T47D (cell line): ENCODE measurements at places on chromosomes 1 and 21.

DNA sequence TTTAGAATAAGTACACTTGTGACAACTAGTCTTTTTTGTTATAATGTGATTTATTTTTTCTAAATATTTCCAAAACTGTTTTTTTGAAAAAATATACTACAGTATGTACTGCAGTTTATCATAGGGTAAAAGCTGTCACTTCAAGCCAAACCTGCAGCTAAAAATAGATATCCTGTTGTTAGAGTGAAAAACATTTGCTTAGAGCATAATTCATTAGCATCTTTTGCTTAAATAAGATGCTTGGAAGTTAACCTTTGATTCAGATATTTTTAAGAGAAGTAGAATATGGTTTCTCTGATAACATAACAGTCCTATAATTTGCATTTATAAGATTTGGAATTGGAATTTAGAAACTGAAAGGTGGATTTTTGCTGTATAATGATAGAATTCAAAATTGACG, 21.5 kb downstream of the PRKACB start:
- no peak for DNase-seq

GRCh38 chr21:41878831-41879189, 334 bp downstream of the PRDM15 start:
- peak; percentile 85 for DNase-seq

DNA sequence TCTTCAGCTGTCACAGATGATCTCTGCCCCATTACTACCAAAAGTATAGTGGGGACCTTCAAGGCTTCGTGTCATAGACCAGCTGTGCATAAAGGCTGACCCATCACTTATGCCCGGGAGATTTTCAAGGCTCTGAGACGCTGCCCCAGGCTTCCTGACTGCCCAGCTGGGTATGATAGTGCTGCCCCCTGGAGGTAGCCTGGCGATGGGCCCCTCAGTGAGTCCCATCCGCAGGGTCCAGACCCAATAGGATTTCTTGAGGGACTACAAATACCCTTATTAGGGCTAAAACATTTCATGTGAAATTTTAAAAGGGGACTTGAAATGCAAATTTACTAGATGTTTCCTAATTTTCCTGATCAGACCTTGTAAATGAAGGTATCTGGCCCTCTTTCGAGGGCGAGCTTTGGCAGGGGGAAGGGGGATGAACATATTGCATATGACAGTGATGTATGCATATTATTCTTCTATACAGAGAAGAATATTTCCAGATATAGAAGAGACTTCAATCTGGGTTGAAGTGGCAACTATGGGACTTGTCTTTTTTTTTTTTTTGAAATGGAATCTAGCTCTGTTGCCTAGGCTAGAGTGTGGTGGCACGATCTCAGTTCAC, 11.7 kb upstream of the FCMR start:
- DNase-seq, result no peak

DNA sequence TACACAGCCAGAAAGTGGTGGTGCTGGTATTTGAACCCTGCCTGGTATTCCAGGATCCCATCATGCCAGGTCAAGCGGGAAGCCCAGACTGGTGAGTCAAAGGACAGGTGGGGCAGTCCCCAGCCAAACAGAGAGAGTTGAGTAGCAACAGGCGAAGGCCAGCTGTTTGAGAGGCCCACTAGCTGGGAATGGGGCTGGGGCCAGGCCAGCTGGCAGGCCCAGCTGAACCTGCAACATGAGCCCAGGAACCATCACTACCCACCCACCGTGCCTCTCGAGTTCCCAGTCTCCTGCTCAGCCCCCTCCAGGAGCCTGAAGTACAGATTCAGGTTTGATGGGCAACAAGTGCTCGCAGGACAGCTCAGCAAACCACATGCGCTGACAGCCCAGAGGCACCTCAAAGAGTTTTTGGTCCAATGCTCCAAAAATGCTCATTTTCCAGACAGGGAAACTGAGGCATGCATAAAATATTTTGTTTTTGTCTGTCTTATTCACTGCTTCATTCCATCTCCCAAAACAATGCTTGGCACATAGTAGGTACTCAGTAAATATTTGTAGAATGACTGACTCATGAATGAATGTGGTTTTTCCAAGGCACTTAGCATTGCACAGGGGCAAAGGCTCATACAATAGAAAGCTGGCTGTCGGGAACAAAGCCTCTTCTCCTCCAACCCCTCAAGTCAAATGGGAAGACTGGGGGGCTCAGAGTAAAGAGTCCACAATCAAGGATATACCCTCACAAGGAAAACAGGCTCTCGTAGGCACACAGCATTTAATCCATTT, 42.5 kb upstream of the CLIC4 start:
- no peak for DNase-seq

GRCh38 chr21:42479582-42479981, 16.4 kb downstream of the RSPH1 start:
- DNase-seq, result no peak

GRCh38 chr1:230314142-230314470, 112.0 kb downstream of the PGBD5 start:
- no peak for DNase-seq

GRCh38 chr1:54180701-54181360, 19.0 kb downstream of the CYB5RL start:
- DNase-seq, result no peak

GRCh38 chr1:221987860-221988520, 246.1 kb upstream of the DUSP10 start:
- DNase-seq, result no peak

DNA sequence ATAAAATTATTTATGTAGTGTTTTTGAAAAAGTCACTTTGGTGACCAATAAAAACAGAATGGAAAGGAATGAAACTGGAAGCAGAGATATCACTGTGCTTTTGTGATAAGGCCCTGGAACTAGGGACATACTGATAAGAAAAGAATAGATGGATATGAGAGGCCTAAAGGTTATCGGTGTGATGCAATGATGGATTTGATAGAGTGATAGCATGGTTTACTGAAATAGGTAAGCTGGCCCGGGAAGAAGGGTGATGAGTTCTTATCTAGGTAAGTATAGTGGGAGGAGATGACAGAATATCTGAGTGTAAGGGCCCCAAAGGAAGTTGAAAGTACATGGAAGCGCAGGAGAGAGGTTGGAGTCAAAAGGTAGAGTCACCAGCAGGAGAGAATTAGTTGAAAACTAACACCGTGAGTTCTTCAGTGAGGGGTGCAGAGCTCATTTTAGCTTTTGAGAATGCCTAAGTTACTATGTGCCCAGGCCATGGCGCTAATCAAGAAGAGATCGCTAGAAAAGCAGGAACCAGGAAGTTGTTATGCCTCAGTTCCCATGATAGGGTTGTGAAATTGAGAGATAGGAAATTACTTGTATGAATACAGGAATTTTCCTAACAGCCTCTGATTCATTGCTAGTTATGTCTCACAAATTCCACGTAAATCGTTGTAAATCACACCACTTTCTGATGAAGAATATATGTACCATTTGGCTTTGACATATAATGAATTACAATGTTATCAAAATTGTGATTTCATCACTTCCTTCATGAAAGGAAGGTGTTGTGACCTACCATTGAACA, 115.3 kb downstream of the PLA2G4A start:
- no peak for DNase-seq

GRCh38 chr1:204102029-204102611, 29.2 kb downstream of the SOX13 start:
- no peak for DNase-seq

- DNase-seq, result peak; percentile 59
These were observed 953 bp upstream of the KPRP start for GRCh38 chr1:152756872-152757271.

- DNase-seq, result peak; percentile 76
These were observed 1.2 kb downstream of the GPR153 start for GRCh38 chr1:6259491-6260362.

DNA sequence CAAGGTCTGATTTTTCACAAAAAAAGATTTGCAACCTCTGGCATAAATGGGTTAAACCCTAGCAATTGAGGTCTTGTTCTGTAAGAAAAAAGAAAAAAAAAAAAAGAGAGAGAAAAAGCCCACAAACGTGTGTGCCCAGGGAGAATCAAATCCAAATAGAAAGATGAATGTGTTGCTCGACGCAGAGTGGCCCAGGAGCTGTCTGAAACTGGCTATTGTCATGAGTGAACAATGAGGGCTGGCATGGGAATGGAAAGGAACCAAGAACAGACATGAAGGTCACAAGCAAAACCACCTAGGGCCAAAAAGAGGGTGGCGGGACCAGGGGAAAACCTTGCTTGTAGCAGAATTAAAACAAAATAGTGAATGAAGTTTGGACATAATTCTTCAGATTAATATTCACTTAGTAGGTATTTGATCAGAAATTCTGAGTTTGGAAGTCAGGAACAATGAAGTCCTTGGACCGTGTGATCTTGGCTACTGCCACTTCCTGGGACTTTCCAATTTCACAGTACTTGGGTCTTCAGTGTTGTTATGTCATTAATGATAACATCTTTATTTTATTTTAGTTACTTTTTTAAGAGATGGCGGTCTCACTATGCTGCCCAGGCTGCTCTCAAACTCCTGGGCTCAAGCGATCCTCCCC, 3.1 kb downstream of the ENO1 start:
- no peak for DNase-seq

DNA sequence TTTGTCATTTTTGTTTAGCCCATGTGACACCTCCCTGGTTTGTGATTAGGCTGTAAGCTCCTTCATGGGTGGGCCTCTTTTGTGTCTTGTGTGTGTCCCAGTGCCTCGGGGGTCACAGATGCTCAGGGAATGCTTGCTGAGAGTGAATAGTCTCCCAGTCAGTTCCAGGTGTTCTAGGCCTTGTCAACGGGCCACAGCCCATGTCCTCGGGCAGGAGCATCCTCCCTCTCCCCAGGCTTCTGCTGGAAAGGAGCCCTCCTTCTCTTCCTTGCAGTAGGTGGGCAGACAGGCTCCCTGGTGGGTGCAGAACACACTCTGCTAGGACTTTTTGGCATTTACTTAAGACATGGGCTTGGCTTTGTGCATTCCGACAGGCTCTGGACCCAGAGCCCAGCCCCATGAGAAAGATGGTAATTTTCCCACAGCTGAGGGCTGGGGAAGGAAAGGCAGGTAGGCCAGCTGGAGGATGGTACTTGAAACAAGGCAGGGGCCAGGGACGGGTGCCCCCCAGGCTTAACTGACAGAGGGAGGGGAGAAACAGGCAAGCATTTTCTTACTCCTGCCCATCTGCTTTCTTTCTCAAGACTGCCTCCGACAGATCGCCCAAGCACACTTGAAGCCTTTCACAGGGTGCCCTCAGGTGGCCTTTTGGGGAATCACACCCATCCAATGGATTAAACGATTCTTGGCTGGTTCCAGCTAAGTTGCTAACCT, 7.1 kb upstream of the CPLANE2 start:
- DNase-seq, result peak; percentile 59

GRCh38 chr21:36459098-36459497, 20.8 kb downstream of the CLDN14 start:
- DNase-seq, result no peak

DNA sequence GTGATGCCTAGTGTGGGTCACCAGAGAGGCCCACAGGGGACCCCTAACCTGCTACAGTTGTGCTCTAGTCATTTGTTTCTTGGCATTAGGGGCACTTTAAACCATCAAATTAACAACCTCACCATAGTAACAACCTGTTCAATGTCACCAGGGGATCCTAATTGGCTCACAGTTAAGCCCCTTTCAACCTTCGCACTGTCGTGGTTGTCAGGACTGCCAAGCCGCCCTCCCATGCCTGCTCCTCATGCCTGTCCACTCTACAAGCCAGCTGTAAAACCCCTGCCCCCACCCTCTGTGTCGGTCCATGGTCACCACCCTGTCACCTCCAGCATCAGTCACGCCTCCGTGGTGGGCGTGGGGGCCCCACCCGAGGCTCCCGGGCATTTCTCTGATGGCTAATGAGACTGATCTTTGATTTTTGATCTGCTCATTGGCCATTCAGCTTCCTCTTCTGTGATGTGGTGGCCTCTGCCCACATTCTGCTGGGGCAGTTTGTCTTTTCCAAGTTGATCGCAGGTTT, 96.6 kb downstream of the WDR4 start:
- DNase-seq, result no peak

GRCh38 chr1:100624886-100625610, 87.1 kb downstream of the GPR88 start:
- DNase-seq, result no peak

DNA sequence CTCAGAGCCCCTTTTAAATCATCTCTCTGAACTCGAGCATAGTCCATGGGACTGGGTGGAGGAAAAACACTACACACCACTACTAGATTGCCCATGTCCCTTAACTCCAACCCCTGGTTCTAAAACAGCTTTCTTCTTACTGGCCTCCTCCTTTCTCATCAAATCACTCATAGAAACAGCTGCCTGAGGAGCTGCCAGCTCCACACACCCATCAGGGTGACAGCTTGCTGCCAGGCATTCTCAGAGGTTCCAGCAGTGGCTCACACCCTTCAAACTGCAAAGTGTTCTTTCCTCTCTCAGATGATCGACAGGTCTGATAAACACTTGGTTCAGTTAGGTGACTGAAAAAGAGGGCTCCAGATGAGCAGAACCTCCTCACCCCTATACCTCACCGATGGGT, 543.0 kb upstream of the PLXNA2 start:
- no peak for DNase-seq

GRCh38 chr21:21003701-21004100, 5.5 kb downstream of the NCAM2 start:
- peak; percentile 82 for DNase-seq

DNA sequence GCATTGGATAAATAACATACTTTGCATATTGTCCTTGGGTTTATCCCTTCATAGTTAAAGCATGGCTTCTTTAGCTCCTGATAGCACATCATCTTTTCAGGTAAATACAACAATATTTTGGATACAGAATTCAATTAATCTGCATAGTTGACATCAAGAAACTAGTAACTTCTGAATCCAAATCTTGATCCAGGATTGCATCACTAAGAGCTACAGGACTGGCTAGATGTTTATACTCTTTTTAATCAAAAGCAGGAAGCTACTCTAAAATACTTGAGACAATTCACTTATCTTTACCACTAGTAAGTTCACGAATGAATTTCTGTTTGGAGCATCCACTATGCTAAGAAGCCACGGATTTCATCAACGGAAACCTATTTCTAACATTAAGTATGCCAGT, 54.2 kb upstream of the SLC44A3 start:
- no peak for DNase-seq

DNA sequence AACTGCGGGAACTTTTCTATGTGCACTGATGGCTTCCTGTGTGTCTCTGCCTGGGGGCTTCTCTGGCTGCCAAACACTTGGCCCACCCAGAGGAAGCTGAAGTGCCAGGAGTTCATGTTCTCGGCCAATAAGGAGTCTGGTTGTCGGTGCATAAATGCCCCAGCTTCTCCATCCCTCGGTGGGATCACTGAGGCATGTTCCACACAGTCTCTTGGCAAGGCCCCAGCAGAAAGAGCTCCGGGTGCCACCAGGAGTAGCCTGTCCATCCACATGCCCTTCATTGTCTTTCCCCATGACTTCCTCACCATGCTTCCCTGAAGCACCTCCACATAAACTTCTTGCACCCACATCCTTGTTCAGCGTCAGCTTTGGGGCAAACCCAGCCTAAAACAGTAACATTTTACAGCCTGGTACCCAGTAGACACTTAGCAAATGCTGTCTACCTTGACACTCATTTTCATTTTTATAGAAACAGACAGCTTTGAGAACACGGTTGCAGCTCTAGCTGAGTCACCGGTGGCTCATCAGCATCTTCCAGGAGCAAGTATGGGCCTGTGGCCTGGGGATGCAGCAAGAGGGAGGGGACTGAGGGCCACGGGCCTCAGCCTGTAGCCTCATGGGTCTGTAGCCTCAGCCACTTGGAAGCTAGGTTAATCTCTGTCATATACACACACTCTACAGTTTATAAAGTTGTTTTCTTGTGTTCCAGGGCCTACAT, 14.8 kb upstream of the CDCP2 start:
- no peak for DNase-seq
